BE2C (cell line): ENCODE measurements at places on chromosomes 12 and 14.
A peak's percentile ranks its signal among the peaks of the same experiment; 100 is the strongest.

DNA sequence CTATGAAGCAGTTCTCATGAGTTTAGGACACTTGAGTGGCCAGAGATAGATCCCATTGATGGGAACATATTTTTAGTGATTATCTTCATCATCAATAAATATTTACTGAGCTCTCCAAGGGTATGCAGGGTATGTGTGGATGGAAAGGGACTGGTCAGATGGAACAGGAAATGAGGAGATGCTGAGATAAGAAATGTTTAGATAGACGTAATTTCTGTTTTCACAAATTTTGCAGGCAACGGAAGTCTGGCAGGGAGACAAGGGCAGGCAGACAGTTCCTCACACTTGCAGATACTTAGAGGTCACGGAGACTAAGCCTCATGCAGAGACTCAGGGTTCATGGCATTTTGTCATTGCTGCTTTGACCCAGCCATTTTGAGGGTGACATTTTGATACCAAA, 24.3 kb downstream of the BCL2L14 start:
- no peak for DNase-seq

GRCh38 chr14:76995279-76996035, 33.1 kb downstream of the IRF2BPL start:
- DNase-seq, result no peak

DNA sequence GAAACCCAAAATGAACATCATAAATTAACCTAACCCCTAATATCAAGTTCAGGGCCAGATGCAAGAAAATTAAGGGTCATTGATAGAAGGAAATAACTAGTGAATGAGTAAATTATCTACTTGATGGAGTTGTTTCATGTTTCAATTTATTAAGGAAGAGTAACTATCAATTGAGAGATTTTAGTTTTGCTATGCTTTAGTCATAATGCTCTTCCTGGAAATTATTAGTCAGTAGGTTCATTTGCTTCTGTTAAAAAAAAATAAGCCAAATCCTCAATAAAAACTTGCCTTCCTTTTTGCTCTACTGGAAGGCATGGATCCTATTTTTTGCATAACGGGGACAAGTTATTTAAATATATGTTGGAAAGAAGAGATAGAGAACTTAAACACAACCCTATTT, 59.0 kb upstream of the HIF1A start:
- DNase-seq, result no peak

DNA sequence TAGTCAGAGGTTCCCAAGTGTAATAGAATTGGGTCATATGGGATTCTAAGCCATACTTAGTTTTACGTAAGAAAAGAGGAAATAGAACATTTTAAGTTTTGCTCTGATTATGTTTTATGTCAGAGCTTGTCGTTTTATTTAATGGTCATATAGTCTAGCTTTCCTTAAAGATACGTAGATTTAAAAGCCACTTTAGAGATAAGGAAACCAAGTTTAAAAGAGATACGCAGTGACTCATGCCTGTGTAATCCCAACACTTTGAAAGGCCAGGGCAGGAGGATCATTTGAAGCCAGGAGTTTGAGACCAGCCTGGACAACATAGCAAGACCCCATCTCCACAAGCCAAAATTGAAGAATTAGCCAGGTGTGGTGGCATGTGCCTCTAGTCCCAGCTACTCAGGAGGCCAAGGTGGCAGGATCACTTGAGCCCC, 19.5 kb downstream of the MAPK1IP1L start:
- no peak for DNase-seq

GRCh38 chr12:47270782-47271664, 191.3 kb upstream of the AMIGO2 start:
- no peak for DNase-seq

DNA sequence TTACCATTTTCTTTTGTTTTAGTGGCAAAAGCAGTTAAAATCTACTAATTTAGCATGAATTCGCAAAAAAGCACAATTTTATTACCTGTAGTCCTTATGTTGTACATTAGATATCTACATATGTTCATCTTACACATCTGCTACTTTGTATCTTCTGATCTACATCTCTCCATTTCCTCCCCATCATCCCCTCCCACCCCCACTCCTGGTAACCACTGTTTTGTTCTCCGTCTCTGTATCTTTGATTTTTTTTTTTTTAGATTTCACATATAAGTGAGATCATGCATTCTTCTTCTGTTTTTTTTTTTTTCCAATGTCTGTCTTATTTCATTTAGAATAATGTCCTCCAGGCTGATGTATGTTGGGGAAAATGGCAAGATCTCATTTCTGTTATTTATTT, 922.7 kb downstream of the VRK1 start:
- no peak for DNase-seq

GRCh38 chr14:49134940-49135339, 451.2 kb downstream of the RPS29 start:
- no peak for DNase-seq

DNA sequence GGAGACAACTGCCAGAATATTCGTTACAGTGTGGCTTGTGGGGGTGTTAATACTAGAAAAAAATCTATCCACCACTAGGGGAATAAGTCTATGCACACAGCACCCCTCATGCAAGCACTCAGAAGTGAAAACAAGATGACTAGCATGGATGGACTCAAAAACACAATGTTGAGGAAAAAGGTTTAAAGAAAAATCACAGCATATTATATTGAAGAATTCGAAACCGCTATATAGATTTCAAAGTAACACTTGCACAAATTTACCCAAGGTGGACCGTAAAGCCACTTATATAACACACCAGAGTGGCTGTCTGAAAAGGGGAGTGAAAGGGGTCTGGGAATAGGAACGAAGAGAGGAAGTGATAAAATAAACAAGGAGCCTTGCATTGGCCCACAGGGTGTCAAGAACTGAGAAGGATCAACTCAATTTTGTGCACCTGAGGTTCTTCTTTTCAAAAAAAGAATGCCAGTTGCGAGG, 544 bp downstream of the ABCD4 start:
- DNase-seq, result no peak

- DNase-seq, result no peak
These were observed 2.2 kb upstream of the NFKBIA start for GRCh38 chr14:35406506-35407305.

- no peak for DNase-seq
These were observed 136.4 kb upstream of the LGR5 start for GRCh38 chr12:71303199-71303598.

DNA sequence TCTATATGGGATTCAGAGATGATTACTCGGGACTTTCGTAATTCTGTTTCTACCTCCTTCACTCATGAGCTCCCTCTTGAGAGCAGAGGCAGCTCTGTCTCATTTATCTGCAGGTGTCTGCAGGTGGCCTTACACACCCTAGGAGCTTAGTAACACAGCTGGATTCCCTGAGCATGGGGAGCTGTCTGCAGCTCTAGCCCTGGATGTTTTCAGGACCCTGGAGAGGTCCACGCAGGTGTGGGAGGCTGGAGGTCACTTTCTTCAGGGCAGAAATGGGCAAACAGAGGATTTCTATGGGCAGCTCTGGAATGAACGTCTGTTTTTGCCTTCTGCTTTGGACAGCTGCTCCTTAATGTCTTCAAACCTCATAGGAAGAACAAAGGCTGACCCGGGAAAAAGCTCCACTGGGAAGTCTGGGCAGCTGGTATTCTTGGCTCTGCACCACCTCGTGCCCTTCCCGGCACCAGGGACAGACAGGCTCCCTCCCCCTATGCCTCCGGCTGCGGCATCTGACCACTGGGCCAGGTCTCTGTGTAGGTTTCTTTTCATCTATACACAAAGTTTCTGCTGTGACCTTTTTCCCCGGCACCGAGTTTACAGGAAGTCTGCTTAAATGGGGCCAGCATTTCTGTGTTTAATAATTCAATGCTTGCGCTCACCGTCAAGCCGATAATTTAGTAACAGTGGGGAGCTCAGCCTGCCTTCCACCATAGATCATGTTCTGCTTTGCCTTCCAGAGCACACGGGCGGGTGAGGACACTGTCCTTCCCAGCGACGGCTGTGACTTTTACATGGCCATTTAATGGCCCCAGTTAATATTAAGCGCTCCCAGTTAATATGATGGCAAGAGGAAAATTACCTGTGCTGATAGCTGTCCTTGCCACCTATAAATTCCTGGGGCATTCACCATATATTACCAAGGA, 320.2 kb upstream of the SFSWAP start:
- DNase-seq, result no peak

DNA sequence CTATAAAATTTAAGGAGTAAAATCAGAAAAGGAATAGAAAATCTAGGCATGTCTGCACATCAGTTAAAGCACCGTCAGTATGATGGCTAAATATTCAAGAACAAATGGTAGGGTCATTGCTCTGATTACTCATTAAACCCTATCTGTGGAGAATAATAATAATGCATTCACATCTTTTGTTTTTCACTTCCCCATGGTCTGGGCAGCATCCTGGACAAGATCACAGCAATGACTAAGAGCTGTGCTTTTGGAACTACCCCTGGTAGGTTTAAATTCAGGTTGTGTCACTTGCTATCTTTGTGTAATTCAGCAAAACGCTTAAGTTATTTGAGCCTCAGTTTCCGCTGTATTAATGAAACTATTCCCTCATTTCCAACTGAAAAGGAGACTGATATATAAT, 33.1 kb downstream of the C12orf42 start:
- no peak for DNase-seq

DNA sequence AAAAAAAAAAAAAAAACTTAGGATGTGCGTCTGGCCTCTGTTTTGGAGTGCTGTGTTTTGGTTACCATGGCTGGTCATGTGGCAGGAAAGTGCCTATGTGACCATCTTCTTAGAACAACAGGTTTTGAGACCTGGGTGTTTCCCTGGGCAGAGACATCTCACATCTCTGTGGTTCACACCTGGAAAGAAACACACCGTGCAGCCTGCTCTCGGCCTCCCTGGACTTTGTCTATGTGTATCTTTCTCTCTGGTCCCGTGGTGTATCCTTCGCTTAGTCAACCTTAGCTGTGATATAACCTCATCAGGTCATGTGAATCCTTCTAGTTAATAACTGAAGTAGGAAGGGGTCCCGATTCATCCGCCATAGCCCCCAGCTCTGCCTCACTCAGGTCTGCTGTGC, 22.6 kb downstream of the ACADS start:
- no peak for DNase-seq

DNA sequence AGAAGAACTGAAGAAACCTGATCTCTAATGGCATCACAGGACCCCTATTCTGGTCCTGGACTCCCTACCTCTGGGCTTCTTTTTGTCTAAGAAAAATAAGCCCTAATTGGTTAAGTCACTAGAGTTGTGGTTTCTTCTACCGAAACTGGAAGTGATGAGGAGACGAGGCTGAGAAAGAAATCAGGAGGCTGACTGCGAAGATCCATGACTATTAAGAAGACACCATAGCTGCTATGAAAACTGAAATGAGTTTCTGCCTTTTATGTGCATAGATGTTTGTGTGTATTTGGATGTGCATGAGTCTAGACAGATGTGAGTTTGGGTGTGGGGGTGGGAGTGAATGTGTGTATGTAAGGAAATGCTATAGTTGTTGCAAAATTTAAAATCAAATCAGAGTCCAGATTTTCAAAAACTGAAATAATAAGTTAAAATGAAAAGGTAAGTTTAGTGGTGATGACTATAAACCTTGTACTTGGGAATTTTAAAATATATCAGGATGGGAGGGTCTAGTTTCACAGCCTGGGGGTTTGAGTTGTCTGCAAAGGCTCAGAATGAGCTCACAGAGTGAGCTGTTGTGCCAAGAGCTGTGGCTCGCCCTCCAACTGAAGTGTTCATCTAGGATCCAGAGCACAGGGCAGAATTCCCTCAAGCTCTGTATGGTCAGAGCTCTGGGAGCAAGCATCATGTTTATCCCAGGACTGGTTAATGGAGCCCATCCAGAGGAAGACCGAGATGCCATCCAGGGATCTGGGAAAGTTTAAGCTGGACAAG, 94.9 kb downstream of the VCPKMT start:
- DNase-seq, result no peak

- DNase-seq, result no peak
These were observed 162.4 kb downstream of the AKAP6 start for GRCh38 chr14:32491416-32492016.

DNA sequence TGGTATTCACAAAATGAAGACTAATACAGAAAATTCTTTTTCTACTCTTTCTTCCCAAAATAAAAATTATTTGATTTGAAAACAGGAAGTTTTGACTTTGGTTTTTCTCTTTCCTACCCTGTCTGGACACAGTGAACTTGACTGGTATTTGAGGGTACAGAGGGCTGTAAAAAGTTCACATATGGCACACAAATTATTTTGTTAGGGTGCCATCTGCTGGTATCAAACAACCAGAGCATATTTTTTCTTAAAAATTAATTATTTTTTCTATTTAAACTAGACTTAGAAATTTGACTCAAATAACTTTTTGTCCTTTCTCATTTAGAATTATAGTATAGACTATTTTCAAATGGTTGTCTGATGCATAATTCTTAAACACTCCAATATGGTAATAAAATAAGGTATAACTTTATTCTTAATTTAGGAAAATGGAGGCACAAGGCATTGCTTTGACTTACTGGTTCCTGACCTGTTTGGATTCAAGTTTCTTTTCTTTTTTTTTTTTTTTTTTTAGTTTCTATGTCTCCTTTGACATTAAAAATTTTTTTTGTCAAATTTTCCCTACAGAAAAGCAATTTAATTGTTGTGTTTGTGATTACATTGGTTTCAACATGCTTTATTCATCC, 390.6 kb downstream of the PRKD1 start:
- DNase-seq, result no peak

- DNase-seq, result no peak
These were observed 7.9 kb downstream of the MARK3 start for GRCh38 chr14:103393070-103393469.

GRCh38 chr12:77494296-77494695, 336.4 kb upstream of the NAV3 start:
- no peak for DNase-seq

GRCh38 chr12:100229036-100229635, 28.5 kb downstream of the ACTR6 start:
- DNase-seq, result no peak

GRCh38 chr14:25411781-25412757, 362.1 kb upstream of the STXBP6 start:
- DNase-seq, result no peak

- DNase-seq, result no peak
These were observed 485.7 kb downstream of the TMTC2 start for GRCh38 chr12:83172441-83172840.

DNA sequence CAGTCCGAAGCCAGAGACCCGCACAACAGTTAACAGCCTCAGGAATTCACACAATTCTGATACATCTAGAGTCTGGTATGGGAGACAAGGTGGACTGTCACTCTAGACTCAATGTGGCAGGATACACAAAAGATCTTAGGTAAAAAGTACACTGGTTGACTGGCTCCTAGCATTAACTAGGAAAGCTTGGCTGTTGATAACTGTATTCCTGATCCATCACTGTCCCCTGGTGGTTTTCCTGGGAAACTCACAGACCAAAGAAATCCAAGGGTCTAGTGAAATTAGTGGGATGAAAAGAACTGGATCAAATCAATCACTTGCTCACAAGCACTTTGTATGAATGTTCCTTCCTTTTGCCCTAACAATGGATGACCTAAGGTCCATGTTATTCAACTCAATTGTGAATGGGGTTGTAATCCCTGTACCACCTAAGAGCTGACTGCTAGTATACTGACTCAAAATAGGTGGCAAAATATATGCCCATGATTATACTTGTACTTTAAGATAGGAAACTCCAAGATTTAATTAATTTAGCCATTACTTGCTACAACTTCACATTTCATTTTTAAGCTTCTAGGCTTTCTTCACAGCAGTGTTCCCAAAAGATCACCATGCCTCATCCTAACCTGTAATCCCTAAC, 14.0 kb downstream of the NPC2 start:
- DNase-seq, result peak; percentile 29
